ENCODE measurements at places on chromosomes 5 and 9. TPM values are rescaled to one million over a fixed set of nuclear protein-coding genes. Genes with fewer than 3 reads are reported as not detected.

Gene MYMK
- total RNA-seq, result not detected

Gene PCDH1
- 18.9 TPM for total RNA-seq

Gene HAVCR2
- total RNA-seq, result 16.6 TPM

Gene PIK3R1
- 254 TPM for total RNA-seq

Gene RALGDS
- 35.7 TPM for total RNA-seq

Gene ISOC1
- 27.0 TPM for total RNA-seq

Gene SAPCD2
- 0.51 TPM for total RNA-seq

Gene IFNB1
- total RNA-seq, result not detected

Gene ITGA1
- total RNA-seq, result 126 TPM

Gene TRPM6
- 1.9 TPM for total RNA-seq

Gene C9orf152
- not detected for total RNA-seq

Gene IGFBPL1
- not detected for total RNA-seq

Gene C6
- 47.4 TPM for total RNA-seq

Gene IL13
- total RNA-seq, result 0.66 TPM
